HuH-7.5 (cell line): ENCODE measurements at places on chromosomes 16 and 17.

- no peak for DNase-seq
Observed at GRCh38 chr16:79069633-79070032, 530.9 kb downstream of the MAF start.

DNA sequence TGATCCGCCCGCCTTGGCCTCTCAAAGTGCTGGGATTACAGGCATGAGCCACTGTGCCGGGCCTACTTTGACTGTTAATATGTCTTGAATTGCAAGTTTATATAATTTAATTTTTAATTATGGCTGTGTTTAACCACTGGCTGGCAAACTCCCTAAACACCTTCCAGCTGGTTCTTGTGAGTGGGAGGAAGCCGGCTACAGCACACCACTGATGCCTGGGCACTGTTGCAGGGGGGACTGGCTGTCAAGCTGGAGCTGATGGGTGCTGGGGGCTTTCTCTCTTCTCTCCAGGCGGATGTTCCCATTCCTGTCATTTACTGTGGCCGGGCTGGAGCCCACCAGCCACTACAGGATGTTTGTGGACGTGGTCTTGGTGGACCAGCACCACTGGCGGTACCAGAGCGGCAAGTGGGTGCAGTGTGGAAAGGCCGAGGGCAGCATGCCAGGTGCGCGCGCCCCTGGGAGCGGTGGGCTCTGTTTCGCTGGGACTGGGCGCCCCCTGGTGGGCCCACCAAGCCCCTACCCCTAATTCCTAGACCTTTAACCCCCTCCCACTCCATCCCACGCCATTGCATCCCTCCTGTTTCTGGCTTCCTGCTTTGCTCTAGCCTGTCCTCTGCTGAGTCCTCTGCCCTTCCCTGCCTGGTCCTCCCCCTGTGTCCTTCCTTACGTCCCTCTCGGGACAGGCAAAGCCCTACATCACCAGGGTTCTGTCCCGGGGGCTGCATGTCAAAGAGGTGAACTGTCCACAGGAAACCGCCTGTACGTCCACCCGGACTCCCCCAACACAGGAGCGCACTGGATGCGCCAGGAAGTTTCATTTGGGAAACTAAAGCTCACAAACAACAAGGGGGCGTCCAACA lies 9.5 kb downstream of the TBX21 start:
- DNase-seq, result no peak

DNA sequence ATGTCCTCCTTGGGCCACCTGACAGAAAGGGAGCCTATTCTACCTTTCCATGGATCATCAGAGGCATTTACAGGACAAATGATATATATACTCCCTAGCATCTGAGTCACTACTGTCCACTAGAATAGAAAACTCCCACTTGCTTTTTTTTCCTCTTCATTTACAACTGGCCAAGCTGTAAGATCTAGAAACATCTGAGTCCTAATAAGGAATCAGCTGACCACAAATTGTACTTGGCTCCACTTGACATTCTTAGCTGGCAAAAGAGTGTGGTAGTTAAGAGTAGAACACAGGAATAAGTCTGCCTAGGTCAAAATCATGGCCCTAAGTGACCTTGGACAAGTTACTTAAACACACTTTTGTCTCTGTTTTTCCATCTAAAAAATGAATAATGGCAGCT lies 5.2 kb downstream of the RUSF1 start:
- no peak for DNase-seq

- DNase-seq, result no peak
Observed at GRCh38 chr16:78882751-78883150, 717.8 kb downstream of the MAF start.

- no peak for DNase-seq
Observed at GRCh38 chr16:83706394-83706793, 101.4 kb upstream of the HSBP1 start.

DNA sequence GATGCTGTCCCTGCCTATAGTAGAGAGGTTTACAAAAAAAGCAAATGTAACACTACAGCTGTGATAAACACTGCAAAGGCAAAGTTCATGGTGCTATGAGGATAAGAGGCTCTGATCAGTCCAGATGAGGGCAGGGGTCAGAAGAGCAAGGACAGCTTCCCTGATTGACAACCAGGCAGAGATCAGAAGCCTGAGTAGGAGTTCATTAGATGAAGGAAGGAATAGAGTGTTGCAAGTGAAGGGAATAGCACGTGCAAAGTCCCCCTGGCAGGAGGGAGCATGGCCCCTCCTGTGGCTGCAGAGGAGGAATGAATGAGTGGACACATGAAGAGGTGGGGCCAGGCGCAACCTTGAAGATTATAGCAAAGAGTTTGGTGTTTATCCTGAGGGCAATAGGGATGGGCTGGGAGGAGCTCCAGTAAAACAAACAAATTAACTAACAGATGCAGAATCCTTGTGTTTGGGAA lies 208.4 kb upstream of the IRX5 start:
- DNase-seq, result no peak

- DNase-seq, result peak; percentile 69
Observed at GRCh38 chr17:1515640-1516387, 598 bp downstream of the INPP5K start.

GRCh38 chr16:67104061-67104460 lies 5.7 kb upstream of the PHAF1 start:
- no peak for DNase-seq

DNA sequence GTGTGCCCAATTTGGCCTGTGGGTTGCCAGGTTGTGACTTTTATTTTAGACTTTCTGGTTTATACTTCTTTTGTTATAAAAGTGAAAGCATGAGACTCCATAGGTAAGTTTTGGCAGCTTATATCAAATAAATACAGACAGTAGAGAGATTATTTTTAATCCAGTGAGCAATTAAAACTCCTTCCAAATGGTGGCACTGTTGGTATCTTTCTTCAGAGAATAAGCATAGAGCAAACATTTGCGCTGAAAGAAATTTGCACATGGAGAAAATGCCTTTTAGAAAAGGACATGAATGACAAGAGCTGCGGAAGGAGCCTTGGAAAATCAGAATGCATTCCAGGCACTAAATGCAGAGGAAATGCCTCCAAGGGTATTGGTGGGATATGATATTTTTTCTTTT lies 46.1 kb upstream of the DNAJA2 start:
- DNase-seq, result no peak

DNA sequence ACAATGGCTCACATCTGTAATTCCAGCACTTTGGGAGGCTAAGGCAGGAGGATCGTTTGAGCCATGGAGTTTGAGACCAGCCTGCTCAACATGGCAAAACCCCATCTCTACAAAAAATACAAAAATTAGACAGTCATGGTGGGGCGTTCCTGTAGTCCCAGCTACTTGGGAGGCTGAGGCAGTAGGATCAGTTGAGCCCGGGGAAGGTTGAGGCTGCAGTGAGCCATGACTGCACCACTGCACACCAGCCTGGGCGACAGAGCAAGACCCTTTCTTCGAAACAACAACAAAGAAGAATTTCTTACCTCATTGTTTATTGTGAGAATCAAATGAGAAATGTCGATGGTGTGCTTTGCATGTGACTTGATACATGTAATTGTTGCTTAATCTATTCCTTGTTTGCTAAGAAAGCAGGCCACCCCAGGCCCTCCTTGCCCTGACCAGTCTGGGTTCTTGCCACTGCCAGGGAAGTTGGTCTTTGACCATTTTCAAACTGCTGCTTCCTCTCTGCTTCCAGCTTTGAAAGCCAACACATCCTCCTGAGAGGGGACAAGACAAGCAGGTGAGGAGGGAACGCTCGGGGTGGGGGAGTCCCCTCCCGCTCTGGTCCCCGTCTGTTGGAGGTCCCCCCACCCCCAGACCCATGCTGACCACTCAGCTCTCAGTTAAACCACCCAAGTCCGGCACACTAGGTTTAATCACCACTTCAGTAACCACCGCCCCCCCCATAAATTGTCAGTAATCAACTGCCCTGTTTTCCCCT lies 47.3 kb upstream of the CPNE2 start:
- DNase-seq, result no peak

- no peak for DNase-seq
Observed at GRCh38 chr17:73350864-73351263, 39.1 kb upstream of the CDC42EP4 start.

GRCh38 chr17:12731839-12732238 lies 57.5 kb upstream of the ARHGAP44 start:
- no peak for DNase-seq

- peak; percentile 60 for DNase-seq
Observed at GRCh38 chr16:87930456-87930855, 5.9 kb downstream of the CA5A start.

DNA sequence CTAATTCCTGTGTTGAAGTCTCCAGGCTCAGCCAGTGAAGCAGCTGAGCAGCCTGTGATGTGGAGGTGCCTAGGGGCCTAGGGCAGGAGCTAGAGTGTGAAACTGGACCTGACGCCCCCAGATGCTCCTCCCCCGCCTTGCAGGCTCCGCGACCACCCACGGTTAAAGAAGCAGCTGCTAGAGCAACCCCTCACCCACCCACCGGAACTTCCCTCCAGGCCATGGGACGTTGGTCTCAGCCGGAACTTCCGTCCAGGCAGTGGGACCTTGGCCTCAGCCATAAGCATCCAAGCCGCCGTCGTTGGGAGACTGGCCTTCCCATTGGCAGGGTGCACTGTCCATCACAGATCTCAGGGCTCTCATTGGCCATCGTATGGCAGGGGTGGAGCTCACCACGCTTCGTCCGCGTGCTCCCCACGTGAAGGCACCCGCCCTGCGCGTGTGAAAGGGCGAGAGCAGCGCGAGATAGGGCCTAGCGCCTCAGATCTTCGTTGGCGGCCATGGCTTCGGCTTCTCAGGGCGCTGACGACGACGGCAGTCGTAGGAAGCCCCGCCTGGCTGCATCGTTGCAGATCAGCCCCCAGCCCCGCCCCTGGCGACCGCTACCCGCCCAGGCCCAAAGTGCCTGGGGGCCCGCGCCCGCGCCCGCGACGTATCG lies at the start of gene ADAD2:
Gene ADAD2 (plus strand): TSS at position 427 of the 658 bp plus-strand sequence. CDS start 74 bp downstream, at position 501.
- DNase-seq, result no peak

DNA sequence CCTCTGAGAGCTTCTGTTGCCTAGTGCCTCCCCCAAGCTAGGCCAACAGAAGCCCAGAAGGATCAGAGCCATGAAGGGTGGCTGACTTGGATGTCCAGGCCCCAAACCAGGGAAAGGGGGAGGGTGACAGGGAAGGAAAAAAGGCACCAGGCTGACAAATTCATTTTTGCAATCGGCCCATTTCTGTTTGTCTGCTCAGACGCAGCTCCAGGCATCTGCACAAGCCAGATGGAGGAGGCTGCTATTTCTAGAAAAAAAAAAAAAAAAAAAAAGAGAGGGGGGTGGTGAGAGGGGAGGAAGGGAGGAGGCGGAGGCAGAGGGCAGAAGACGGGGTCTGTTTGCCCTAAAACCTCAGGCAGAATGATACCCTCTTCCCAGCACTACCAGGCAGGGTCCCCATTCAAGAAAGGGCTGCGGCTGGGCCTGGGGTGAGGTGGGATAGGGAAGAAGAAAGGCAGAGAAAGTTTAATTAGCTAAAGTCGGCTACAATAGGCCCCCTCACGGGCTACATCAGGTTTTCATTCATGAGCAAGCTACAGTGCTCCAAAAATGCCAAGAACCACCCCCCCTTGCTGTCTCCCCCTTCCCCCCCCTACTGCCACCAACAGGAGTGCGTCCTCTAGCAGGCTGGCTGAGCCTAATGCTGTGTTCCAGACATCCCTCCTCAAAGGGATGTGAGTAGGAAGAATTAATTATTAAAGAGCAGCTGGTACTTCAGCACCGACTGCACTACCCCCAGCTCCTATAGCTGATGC lies 2.4 kb downstream of the HDAC5 start:
- no peak for DNase-seq

DNA sequence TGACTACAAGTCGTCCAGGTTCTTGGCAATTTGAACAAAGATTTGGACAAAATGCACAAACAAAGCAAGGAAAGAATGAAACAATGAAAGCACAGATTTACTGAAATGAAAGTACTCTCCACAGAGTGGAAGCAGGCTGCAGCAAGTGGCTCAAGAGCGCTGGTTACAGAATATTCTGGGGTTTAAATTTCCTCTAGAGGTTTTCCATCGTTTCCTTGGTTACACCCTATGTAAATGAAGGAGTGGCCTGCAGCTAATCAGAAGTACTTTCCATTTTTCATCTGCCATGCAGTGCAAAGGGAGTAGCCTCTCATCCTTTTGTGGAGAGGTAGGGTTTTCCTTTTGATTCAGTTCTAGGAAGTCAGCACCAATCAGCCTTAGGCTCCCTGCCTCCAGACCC lies 11.8 kb downstream of the STXBP4 start:
- no peak for DNase-seq

DNA sequence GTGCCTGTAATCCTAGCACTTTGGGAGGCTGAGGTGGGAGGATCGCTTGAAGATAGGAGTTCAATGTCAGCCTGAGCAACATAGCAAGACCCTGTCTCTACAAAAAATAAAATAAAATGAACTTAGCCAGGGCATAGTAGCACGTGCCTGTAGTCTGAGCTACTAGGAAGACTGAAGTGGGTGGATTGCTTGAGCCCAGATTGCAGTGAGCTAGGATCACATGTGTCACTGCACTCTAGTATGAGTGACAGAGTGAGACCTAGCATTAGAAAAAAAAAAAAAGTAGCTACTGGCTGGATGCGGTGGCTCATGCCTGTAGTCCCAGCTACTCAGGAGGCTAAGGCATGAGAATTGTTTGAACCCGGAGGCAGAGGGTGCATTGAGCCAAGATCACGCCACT lies 6.0 kb downstream of the ADAP2 start:
- DNase-seq, result no peak

DNA sequence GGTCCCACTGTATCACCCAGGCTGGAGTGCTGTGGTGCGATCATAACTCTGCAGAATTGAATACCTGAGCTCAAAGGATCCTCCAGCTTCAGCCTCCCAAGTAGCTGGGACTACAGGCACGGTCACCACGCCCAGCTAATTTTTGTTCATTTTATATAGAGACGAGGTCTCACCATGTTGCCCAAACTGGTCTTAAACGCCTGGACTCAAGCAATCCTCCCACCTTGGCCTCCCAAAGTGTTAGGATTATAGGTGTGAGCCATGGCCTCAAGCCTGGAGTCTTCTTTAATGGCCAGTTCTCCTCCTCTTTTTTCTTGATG lies 484 bp downstream of the CD300LB start:
- no peak for DNase-seq

DNA sequence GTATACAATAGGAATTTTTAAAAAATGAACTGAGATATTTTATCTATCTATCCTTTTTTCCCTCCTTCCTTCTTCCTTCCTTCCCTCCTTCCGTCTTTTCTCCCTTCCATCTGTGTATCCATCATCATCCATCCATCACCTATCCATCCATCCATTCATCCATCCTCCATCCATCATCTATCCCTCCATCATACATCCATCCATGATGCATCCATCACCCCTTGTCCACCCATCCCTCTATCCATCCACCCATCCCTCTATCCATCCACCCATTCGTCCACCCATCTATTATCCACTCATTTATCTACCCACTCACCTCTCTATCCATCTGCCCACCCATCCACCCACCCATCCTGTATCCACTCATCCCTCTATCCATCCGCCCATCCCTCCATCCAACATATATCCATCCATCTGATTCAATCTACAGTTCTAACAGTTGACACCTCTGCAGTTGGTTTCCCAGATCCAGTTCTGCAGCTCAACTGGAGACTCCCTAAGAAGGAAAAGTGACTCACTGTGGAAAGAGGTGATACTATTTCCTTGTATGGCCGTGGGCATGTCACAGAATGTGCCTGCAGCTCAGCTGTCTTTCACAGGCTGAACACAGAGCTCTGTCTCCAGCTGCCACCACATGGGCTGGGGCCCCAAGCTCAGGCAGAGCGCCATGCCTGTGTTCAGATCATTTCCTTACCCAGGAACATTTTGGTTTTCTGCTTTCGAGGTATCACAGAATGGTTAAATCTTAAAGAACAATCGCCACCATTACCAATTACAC lies 130.8 kb downstream of the XYLT1 start:
- no peak for DNase-seq
